T-helper 2 cell (primary cell): ENCODE measurements at places on chromosomes 4 and X.

- DNase-seq = no peak
Observed at GRCh38 chr4:168928346-168928745, 81.7 kb downstream of the CBR4 start.

GRCh38 chrX:69046996-69047490 is 118.2 kb downstream of the PJA1 start:
- no peak for DNase-seq

DNA sequence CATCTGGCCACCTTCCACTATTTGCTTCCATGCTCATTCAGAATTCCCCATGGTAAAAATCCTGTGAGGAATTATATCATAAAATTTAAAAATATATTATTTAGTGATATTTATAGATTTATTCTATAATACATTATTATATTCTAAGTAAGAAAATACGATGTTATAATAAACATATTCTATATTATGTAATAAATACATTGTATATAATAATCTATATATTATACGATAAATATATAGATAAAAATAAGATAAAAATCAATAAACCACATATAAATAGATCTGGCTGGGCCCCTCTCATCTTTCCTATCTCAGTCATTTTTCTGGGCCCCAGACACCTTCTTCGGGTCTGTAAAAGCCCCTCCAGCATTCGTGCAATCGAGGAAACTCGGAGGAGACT is 68.5 kb downstream of the DCTD start:
- no peak for DNase-seq

- DNase-seq = no peak
Observed at GRCh38 chr4:162239992-162240769, 76.4 kb upstream of the FSTL5 start.

GRCh38 chr4:188091-188490 is 63.8 kb downstream of the ZNF718 start:
- DNase-seq = no peak

DNA sequence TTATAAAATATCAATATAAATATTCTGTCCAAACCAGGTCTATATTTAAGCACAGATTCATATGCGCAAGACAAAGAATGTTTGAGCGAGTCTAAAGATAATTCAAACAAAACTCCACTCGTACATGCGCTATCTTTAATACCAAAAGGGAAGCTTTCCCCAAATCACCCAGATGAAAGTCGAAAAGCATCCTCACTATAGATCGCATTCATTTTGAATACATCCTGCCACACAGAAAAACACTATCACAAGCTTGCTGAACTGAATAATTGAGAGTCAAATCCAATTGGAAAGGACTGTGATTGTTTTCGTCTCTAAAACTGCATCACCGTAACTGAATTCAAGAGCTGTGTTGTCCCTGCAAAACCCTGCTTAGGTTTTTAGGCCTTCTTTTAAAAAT is 685 bp downstream of the TASL start:
- DNase-seq = no peak

DNA sequence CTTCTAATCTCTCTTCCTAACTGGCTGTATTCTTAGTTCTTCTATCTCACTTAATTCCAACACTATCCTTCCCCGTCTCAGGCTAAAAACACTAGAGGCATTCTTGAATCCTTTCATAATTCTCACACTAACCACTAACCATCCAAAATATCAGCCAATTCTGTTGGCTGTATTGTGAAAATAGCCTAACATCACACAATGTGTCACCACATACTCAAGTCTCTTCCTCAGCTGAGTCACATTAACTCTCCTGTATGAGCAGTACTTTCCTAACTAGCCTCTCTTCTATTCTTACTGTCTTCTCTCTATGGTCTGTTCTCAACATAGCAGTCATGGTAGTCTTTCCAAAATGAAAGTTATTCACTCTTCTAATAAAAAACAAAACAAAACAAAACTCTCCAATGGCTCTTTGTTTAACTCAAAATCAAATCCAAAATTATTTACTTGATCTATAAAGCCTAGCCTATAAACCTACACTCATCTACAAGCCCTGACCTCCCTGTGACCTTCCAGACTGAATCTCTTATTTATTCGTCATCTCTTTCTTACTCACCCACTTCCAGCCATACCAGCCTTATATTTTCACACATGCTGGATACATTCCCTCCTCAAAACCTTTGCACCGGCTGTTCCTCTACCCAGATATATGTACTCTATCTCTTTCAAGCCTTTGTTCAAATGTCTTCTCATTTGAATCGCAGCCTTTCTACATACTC is 445.9 kb downstream of the TLL1 start:
- DNase-seq = no peak

DNA sequence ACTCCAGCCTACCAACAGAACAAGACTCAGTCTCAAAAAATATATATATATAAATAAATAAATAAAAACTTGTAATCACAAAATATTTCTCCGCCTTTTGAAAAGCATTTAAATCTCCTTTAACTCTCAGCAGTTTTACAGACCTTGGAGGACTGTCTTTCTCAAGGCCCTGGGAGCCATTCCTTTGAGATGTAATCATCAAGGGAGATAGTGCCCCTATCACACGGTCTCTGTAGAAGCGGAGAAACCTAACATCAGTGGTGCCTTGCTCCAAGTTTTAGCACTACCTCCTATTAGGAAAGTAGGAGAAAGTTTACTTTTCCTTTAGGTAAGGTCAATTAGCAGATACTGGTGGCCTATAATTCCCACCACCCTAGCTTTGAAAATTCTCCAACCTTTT is 58.5 kb downstream of the ANTXR2 start:
- no peak for DNase-seq

DNA sequence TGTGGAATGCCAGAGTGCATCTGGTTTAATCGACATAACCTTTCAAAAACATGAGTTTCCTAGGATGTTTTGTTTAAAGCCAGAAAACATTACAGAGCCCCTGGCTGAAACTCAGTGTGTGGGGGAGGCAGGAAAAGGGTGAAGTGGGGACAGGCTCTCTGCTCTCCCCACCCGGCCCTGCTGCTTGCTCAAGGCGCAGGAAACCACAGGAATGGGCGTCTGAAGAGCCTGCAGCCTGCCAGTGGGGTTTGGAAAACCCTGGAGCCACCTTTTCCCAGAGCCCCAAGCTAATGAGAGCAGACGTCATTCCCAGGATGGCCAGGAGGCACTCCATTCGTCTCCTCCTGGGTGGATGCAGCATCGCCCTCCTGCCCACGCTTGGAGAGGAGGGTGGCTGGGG is 240.6 kb downstream of the AFAP1 start:
- DNase-seq = no peak

DNA sequence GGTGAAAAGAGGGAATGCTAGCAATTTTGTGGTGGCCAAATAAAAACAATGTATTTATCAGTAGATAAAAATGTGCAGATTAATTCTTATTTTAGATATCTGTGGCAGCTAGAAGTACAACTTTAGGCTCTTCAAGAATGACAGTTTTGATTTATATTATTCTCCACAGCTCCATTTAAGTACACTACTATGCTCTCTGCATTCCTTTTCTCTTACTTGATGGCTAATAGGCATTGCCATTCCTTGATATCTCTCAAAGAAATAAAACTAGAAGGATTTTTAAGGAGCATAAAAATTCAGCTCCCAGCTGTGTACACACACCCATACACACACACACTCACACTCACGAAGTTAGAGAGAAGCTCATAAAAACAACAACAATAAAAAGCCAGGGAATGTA is 59.4 kb upstream of the H2AZ1 start:
- no peak for DNase-seq

DNA sequence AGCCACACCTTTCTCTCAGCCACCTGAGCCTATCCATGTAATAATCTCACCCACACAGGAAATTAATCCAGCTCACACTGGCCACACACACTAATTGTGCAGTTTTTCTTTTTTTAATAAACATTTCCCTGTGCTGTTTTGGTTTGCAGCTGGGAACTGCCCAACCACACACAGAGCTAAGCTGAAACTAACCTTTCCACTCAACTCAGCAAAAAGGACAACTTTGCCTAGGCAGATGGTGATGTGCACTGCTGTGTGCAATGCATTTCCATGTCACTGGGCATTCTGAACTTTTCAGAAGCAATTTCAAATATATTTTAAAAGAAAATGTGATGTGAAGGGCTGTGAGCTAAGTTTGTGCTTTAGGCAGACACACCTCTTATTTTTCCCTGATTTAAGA is 70.0 kb upstream of the TLL1 start:
- no peak for DNase-seq

DNA sequence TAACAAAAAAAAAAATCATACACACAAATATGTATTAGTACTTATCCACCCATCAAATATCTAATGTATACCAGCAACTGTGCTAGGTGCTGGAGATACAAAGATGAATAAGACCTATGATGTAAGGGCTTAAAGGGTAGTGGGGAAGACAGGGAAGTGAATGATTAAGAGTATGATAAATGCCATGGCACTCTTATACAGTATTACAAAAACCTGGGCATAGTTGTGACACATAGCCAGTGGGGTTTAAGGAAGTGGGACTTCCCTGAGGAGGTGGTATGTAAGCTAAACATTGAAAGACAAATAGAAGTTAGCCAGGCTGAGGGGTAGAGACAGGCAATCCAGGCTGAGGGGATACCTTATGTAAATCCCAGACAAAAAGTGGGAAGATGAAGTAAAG is 23.5 kb downstream of the CHM start:
- DNase-seq = no peak

- no peak for DNase-seq
Observed at GRCh38 chr4:145307763-145308430, 127.5 kb upstream of the OTUD4 start.

- DNase-seq = peak; percentile 32
Observed at GRCh38 chr4:106238820-106239420, 77.1 kb downstream of the TBCK start.

DNA sequence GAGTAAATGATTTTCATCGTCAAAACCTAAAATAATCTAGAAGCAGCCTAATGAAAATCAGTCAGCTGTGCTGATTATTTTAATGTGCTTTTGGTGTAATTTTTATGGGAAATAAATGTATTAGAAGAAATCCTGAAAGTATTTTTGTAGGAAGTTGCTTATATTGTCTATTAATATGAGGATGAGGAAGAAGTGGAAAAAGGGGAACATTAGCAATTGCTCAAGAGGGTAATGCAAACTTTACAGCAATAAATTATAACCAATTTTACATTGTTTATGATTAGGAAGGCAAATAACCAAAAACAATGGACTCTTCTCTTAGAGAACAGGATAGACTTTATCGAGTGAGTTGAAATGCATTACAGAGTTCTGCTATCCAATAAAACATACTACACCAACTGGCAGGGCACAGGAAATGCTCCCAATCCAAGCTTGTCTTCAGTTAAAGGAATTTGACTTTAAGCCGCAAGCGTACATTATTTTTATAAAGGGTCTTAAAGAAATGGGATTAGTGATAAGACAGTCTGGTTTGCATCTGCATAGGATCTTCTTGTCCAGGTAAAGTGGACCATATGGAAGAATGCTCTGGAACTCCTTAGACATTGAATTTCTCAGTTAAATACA is 374.8 kb downstream of the PDGFC start:
- no peak for DNase-seq

GRCh38 chrX:55489314-55490009 is at the start of gene USP51:
USP51 (minus strand) TSS chrX:55489848; CDS start chrX:55488939, 909 bp downstream.
- no peak for DNase-seq

DNA sequence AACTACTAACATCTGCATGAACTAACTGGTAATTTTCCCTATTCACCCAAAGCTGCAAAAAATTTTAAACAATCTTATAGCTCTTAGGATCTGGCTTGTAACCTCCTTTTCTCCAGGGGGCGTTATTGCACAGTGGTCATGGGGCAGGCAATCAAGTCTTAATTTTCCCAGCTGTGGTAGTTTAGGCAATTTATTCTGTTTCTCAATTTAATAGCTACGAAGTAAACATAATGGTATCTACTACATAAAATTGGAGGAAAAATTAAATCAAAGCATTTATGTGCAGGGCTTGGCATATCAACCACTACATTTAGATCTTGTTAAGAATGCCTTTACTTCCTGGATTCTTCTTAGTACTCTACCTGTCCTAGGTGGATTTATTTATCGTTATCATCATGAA is 137.4 kb upstream of the GUCY1A1 start:
- DNase-seq = no peak

- DNase-seq = no peak
Observed at GRCh38 chr4:182206916-182207315, 36.3 kb upstream of the TENM3 start.

- DNase-seq = no peak
Observed at GRCh38 chr4:151276787-151277562, at the start of gene PRSS48. PRSS48 (plus strand) TSS chr4:151277161; CDS start chr4:151277173, 12 bp downstream.

DNA sequence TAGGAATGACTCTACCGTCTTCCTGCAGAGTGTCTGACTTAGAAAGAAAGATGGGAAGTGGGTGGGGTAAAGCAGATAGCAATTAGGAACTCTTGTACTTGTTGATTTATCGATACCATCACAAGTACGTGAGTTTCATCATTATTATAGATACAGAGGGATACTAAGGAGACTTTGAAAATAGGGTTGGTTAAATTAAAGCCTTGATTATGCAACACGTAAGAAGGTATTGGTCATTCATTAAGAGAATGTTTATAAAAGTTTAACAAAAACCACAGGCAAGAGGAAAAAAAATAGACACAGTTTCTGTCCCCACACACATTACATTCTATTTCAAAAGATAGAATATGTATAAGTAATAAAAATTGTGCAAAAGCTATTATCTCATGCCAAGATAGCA is 65.9 kb upstream of the UGT2B7 start:
- no peak for DNase-seq

DNA sequence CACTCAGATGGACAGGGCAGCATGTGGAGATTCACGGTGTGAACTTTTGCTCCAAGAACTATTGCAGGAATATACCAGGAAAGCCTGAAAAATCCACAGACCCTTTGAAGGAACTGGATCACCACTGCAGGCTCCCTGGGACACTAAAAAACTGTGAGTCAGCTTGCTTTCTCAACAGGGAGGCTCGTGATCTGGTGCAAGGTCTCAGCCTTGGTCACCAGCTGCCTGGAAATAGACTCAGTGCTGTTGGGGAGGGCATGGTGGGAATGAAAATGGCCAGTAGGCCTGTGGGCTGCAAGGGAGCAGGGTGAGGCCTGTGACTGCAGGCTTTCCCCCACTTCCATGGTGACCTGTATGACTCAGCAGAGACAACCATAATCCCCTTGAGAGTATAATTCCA is 426.4 kb upstream of the RPS6KA3 start:
- no peak for DNase-seq

DNA sequence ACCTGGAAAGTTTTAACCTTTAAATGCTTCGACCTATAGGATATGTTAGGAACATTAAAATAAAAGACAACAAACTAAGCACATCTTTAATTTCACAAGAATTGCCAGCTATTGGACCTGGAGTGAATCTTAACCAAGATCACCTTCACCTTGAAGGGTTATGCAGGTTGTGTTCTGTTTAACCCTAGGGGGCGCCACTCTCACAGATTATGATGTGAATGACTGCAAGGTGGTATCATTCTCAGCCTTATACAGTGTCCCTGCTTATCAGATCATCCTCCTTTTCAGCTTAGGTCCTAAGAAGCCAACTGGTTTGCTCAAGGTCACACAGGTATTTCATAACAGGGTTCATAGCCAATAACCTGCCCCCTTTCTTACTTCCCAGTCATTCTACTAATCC is 23.5 kb downstream of the INTS6L start:
- no peak for DNase-seq

GRCh38 chr4:142348613-142349021 is 497.5 kb downstream of the INPP4B start:
- no peak for DNase-seq

GRCh38 chrX:12901486-12901885 is 4.9 kb upstream of the TLR8 start:
- DNase-seq = peak; percentile 35
